ENCODE measurements at places on chromosomes 2 and 18.

DNA sequence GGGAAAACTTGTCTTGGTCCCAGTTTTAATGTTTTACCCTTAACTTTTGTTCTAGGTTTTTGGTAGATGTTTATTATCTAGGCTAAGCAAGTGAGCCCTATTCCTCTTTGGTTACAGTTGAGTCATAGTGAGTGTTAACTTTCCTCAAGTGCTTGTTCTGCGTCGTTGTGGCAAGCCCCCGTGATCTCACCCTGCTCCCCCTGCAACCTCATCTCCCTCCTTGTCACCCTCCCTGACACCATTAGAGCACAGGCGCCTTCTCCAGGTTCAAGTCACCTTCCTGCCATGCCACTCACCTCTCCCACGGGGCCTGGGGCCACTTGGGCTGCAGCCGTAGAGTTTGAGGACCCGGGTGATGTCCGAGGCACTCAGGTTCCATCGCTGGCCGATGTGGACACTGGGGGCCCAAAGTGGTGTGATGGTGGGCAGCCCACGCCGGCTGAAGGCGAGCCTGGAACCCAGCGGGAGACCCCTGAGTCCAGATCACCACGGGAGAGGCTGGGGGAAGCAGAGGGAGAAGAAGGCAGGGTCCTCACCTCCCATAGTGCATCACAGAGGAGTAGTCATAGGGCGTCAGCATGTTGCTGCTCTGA is 8.7 kb downstream of the ASTL start:
- DNase-seq: no peak

DNA sequence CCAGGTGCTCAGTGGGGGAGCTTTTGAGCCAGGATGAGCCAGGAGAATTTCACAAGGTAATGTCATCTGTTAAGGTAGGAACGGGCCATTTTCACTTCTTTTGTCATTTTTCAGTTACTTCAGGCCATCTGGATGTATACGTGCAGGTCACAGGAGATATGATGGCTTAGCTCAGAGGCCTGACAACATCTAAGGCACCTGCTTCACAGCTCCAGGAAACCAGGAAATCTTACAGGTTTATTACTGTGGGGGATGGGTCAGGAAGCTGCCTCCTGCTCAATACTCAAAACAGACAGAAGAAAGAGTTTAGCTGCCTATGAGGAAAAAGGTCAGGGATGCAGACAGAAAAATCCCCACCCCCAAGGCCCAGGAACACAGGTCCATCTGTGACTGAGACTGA is 364.3 kb upstream of the LRP1B start:
- no peak for DNase-seq

GRCh38 chr18:76153691-76154090 is 341.4 kb downstream of the ZNF516 start:
- DNase-seq: peak; percentile 29

- DNase-seq: no peak
Measured at GRCh38 chr2:44496130-44496529, 134.4 kb downstream of the CAMKMT start.

GRCh38 chr2:84041506-84041905 is 417.6 kb downstream of the SUCLG1 start:
- DNase-seq: no peak

- DNase-seq: no peak
Measured at GRCh38 chr2:72999729-73000725, 71.5 kb downstream of the SFXN5 start.

GRCh38 chr2:185475914-185476313 is 262.7 kb upstream of the FSIP2 start:
- DNase-seq: no peak

DNA sequence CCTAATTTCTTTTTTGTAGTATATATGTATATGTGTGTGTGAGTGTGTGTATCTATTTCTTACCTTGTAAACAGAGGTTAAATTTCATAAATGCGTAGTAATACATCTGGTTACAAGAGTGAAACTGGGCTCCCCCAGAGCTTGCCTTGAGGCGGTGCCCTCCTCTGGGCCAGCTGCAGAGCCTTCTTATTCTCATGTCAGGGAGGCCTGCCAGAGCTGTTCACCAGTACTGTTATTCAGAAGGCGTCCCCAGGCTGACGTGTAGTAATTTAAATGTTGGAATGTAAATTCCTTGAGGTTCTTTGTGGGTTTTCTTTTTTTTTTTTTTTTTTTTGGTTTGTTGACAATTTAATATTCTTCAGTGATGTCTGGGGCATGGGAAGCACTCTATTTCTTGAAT is 11.2 kb downstream of the COPS8 start:
- DNase-seq: no peak

GRCh38 chr18:51655327-51655698 is 457.8 kb upstream of the MEX3C start:
- no peak for DNase-seq

- DNase-seq: no peak
Measured at GRCh38 chr2:179837408-179837807, 24.0 kb downstream of the ZNF385B start.

GRCh38 chr2:127508631-127509034 is 17.7 kb downstream of the IWS1 start:
- DNase-seq: peak; percentile 74

- DNase-seq: no peak
Measured at GRCh38 chr2:55159037-55159651, 72.9 kb downstream of the CLHC1 start.

- DNase-seq: no peak
Measured at GRCh38 chr2:158214431-158214830, 112.8 kb downstream of the UPP2 start.

GRCh38 chr2:131492418-131493198 is 411 bp upstream of the MZT2A start:
- DNase-seq: peak; percentile 95

GRCh38 chr2:183088061-183088460 is 9.5 kb downstream of the DUSP19 start:
- no peak for DNase-seq

- DNase-seq: peak; percentile 85
Measured at GRCh38 chr2:28665041-28665704, 86.5 kb upstream of the PPP1CB start.

DNA sequence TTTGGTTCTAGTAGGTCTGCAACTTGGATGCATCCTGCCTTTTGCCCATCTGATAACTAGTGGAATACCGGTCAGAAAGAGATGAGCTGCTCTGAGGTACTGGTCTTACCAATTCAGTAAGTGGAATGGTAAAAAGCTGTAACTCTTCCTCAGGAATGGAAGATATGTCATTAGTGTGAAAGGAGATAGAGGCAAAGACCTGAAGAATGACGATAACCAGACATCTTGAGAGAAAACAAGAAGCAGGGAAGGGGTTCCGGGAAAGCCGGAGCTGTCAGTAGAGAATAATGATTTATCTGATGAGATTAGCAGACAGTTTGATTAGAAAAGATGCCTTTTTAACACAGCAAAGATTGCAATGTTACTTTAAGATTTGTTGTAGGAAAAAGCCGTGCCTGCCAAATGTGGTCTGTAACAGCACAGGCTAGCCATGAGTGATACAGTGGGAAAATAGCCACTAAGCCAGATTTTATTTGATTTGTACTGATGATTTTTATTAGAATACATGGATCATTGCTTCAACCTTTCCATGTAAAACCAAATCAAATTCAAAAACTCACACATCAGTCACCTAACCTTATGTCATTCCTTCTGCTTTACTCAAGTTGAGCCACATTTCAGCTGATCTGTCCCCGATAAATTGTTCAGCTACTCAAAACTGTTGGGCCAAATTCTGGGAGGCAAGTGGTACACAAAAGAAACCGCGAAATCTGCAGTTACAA is 110.0 kb downstream of the TCF4 start:
- no peak for DNase-seq

DNA sequence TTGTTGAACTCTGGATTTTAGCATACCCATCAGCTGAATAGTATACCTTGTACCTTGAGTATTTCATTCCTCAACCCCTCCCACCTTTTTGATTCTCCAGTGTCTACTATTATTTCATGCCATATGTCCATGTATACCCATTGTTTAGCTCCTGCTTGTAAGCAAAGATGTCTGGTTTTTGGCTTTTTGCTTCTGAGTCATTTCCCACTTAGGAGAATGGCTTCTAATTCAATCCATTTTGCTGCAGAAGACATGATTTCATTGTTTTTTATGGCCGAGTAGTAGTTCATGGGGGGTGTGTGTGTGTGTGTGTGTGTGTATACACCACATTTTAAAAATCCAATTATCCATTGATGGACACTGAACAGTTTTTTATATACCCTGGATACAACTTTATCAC is 24.3 kb upstream of the MOCOS start:
- no peak for DNase-seq

GRCh38 chr2:241803387-241804325 is 5.3 kb upstream of the NEU4 start:
- peak; percentile 22 for DNase-seq
